Activated CD4-positive, alpha-beta T cell treated with anti-CD3 and anti-CD28 coated beads for 4 hours (primary cell): ENCODE measurements at places on chromosomes 1 and 21.

GRCh38 chr1:25815208-25816111, 4.3 kb upstream of the MTFR1L start:
- no peak for DNase-seq

GRCh38 chr1:56584910-56585528, 5.7 kb upstream of the PLPP3 start:
- DNase-seq, result no peak

GRCh38 chr21:36104317-36105300, 30.3 kb upstream of the CBR3 start:
- DNase-seq, result peak; percentile 53

- DNase-seq, result no peak
Measured at GRCh38 chr1:241186716-241187115, 170.3 kb downstream of the RGS7 start.

DNA sequence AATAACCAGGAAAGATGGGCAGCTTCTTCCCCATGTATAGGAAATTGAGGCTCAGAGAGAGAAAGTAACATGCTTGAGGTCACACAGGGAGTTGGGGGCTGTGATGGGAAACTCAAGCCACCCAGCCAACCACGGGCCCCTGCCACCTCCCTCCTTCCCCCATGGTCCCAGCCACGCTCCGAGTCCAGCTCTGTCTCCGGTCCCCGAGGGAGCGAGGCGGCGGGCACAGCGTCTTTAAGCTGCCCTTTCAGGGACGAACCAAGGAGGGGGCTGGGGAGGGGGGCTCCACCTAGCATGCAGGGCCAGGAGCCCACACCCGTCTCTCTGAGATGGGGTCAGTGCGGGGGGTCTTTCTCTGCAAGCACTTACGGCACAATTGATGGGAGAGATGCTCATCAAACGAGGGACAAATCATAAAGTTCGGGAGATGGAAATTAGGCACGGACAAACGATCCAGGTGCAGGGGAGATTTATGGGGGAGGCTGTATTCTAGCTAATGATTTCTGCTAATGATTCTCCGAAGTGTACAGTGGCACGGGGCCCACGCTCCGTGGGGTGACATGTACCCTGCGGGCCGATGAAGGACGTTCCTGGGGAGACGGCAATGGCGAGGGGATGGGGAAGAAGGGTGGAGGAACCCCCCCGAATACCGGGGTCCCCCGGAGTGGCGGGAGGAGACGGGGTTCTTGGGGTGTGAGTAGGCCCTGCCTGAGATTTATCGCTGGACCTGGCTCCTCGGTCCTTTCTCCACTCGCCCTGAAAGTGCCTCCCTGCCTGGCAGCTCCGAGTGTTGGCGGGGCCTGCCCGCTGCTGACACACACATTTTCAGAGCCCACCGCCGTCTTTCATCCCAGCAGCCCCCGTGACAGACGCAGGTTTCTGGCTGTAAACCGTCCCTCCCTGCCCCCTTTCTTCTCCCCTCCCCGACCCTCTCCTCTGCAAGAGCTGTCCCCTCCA, 31.2 kb upstream of the CASZ1 start:
- DNase-seq, result no peak

GRCh38 chr1:88730995-88731394, 46.9 kb downstream of the PKN2 start:
- no peak for DNase-seq

- DNase-seq, result no peak
Measured at GRCh38 chr1:231139659-231140654, 21.9 kb upstream of the TRIM67 start.

GRCh38 chr1:27934818-27935549, at the start of gene SMPDL3B:
Gene SMPDL3B (plus strand): TSS chr1:27935000. CDS start chr1:27935184, 184 bp downstream.
- DNase-seq, result no peak

DNA sequence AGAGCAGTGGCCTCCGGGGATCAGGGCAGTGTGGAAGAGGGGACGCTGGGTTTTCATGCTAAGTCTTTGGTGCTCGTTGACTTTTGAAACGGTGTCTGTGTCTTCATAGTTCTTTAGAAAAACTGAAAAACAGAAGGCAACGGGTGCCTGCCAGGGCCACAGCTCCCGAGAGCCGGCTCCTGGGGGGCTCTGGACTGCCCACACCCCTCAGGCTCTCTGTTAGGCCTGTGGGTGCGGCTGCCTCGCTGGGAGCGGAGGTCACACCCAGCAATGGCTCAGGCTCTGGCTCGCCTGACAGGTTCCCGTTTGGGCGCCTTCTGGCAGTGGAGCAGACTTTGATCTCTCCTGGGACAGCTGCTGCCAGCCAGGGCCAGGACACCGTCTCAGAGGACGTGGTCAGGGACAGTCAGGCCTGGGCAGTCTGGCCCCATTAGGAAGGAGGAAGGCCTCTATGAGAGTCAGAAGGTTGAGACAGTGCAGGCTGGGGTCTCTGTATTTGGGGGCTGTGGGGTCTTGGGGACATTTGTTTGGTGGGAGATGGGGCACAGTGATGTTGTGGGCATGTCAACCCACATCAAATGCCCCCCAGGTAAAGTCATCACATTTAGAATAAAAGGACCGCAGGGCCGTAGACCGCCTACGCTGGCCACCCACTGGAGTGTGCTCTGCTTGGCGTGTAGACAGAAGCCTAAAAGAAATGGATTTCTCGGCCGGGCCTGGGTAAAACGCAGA, 5.6 kb downstream of the ARHGEF16 start:
- no peak for DNase-seq

- no peak for DNase-seq
Measured at GRCh38 chr1:66351913-66352312, 182.0 kb upstream of the SGIP1 start.

DNA sequence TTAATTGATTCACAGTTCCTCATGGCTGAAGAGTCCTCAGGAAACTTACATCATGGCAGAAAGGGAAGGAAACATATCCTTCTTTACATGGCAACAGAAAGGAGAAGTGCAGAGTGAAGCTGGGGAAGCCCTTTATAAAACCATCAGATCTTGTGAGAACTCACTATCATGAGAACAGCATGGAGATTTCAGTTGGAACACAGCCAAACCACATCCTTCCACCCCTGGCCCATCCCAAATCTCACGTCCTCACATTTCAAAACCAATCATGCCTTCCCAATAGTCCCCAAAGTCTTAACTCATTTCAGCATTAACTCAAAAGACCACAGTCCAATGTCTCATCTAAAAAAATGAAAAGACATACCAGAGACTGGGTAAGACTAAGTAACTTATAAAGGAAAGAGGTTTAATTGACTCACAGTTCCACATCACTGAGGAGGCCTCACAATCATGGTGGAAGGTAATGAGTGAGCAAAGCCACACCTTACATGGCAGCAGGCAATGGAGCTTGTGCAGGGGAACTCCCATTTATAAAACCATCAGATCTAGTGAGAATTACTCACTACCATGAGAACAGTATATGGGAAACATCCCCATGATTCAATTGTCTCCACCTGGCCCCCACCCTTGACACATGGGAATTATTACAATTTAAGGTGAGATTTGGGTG, 105.2 kb downstream of the MRPL39 start:
- peak; percentile 51 for DNase-seq

- no peak for DNase-seq
Measured at GRCh38 chr1:146019231-146020057, 2.1 kb downstream of the HJV start.

DNA sequence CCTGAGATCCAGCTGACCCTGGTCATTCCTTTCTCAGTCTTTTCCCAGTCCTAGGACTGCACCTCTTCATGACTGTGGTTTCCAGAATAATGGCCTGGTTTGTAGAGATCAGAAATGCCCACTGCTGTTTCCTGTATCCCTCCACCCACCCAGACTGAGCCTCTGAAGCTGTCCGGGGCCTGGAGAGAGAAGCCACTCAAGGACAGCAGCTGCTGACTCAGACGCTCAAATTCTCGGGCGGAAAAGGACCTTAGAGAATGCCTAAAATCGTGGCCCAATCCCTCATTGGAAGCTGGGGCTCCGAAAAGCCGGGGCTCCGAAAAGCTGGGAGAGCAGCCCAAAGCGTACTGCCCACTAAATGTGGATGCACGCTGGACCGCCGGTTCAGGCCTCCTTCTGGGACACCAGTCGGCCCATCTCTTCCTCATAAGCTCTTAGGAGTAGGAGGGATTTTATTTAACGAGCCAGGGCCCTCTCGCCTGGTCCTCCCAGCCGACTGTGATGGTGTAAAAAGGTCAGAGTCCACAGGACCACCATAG, 7.8 kb upstream of the GPR61 start:
- no peak for DNase-seq

DNA sequence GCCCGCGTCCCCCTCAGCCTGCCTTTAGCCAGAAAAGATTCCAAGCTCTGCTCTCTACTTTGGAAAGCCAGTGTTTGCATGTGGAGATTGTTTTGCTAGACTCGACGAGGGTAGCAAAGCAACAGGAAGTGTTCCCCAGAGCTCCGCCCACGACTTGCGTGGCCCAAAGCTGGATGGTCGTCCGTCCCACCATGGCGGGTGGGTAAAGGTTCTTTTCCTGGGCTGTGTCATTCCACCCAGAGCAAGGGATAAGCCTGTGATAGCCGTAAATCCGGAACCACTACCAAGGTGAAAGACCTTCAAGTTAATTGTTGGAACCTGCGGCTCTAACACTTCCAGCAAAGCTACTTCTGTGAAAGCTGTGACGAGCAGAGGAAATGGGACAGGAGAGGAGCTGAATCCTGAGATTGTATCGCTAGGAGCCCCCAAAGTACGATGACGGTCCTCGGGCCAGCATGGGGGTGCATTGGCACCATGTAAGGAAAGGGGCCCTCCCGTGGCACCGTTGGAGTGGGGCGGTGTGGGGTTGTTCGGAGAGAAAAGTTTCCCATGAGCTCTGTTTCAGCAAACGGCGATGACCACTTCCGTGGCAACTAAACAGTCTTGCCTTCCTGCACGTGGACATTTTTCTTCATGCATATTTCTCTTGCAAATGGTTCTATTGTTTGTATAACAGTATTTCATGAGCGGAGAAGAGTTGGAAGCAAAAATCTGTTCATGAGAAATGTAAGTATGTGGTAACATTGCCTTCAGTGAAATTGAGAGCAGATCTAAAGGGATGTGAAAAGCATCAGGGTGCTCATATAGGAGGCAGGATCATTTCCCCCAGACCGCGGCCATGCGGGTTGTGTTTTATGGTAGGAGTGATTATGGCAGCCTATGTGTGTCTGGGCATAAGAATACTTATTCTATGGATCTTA, 8.4 kb downstream of the MX2 start:
- no peak for DNase-seq

GRCh38 chr21:46598581-46599572, 6.0 kb downstream of the S100B start:
- DNase-seq, result no peak

DNA sequence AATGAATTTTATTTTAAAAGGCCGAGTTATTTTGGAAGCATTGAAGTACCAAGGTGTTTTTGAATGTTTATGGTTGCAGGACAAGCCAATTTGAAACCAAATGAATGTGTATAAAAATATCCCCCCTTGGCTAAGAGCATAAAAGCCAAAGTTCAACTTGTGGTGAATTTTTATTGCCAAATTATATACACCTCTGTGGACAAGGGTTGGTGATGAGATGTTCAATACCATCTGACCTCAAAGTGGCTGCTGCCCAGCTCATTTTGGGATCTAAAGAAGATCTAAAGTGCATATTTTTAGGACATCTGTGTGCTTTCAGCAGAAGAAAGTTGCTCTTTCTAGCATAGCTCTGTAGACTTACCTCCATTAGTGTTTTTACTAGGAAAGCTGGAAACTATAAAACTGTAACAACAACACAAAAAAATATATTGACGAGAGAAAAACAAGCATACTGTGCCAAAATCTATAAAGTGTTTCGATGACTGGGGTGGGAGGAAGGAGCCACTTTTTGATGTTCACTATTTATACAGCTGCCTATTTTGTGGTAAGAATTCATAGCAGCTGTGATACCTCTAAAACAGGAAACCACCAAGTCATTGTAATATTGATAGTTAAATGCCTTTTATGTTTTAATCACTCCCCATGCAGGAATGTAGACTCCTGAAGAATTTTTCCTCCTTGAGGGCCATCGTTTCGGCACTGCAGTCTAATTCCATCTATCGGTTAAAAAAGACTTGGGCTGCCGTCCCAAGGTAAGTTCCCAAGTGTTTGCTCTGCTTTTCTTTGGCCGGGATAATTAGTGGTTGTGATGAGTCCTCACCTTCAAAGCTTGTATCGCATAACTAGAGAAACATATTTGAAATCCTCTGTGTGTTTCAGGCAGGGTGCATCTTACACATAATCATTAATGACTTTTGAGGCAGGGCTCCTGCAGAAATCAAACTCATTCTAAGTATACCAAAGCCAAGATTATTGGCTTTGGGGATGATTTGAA, 83.2 kb downstream of the RGL1 start:
- no peak for DNase-seq
